Left renal cortex interstitium (tissue), 4 donors: ENCODE measurements at places on chromosomes 3 and 15.

DNA sequence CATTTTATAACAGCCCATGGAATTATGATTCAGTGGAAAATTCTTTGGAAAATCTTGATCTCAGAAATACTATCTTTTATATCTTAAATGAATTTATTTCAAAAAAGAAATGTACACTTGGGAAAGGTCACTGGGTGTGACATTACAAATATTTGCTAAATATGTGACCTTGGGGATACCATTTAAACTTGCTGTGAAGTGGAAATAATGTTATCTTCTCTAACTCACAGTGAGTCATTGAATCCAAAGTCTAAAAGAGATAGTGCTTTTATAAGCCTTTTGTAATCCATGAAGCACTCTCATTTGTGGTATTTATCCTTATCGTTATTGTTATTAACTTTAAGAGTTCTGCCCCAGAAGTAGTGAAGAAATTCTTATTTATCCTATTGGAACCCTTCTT is 289.8 kb upstream of the SEMA6D start:
- no peak for DNase-seq

DNA sequence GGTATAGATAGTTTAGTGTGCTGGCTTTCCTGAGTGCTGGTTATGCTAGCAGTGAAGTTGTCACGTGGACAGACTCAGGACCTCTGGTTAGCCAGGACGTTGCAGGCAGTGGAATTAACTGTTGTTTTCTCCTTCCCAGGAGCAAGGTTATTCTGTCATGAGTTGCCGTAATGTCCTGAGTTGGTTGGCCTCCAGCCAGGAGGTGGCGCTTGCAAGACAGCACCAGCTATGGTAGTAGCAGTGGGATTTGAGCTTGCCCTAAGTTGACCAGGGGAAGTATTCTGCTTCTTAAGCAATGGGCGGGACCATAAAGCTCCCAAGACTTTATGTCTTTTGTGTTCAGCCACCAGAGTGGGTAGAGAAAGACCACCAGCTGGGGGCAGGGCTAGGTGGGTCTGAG is 240.7 kb upstream of the DNAJC19 start:
- DNase-seq: no peak

DNA sequence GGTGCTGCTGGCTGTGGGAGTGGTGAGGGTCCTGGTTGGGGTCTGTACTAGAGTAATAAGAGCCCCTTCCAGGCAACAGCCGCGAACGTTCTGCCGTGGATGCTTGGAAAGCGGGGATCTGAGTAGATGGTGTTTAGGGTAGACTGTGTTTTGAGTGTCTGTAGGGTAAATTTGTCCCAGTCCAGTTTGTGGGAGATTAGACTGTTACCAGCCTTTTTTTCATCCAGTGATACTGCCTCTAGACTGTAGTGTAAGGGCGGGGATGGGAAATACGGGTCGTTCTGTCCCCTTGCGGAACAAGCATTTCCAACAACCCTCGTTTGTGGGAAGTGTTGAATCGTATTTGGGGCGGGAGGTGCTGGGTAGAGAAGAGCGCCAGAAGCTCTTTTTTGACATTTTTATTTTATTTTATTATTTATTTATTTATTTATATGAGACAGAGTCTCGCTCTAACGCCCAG is 424 bp downstream of the HAUS2 start:
- no peak for DNase-seq

DNA sequence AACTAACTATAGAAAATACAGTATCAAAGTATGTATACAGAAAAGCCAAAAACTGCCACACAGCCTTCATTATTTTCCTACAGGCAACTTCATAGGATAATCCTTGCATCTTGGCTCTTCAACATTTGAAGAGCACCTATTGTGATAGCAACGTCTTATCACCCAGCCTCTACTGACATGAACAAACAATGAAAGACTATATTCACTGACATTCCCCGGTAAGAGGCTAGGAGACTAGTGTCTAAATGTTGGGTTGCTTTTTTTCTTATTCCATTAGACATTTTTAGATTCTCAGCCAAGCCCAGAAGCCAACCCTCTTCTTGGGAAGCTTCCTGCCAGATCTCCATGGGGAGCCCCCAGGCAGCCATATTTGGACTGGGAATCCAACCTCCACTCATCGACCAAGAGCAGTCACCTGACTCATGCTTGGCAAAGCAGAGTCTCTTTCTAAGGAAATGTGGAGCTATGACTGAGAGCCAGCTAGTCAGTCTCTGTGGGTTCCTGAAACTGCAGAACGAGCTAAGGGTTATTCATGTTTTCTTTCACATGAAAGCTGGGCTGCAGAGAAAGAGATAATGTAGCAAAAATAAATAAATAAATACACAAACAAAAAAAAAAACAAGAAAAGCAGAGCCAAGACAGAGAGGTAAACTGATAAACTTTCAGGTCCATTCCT is 227.5 kb downstream of the MAGI1 start:
- DNase-seq: no peak

DNA sequence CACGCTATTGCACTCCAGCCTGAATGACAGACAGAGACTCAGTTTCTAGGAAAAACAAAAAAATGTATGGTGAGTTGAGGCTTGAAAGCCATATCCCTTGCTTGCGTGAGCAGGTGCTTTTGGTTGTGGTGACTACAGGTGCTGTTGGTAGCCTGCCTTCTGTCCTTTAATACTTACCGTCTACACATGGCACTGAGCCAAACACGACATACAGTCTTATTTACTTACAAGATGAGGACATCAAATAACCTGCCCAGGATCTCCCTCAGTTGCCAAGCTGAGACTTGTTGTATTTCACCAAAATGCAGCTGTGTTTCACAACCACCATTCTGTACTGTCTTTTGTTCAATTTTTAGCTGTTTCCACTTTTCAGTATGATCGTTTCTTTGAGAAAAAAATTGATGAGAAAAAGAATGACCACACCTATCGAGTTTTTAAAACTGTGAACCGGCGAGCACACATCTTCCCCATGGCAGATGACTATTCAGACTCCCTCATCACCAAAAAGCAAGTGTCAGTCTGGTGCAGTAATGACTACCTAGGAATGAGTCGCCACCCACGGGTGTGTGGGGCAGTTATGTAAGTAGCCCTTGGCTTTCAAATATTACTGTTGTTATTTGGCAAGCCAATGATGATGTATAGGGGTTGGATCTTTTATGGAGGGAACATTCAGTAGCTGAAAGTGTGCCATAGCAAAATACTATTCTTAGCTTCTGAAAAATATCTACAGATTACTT is 6.5 kb downstream of the ALAS1 start:
- no peak for DNase-seq

- no peak for DNase-seq
Measured at GRCh38 chr3:14156843-14157561, 21.4 kb downstream of the XPC start.

DNA sequence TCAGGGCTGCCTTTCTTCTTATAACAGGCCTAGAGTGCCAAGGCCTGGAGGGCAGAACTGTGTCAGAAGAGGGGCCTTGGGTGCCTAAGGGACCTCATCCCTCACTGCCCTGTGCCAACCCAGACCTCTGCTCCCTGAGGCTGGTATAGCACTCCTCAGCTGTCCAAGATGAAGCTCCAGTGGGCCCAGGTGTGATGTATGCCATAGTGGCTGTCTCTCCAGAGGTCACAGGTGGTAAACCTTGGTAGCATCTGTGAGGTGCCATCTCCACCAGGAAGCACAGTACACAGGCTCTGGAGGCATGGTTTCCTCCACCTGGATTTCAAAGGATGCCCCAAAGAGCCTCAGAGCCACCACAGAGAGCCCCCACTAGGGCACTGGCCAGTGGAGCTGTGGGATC is 12.3 kb upstream of the KLHL40 start:
- DNase-seq: no peak

- DNase-seq: no peak
Measured at GRCh38 chr3:197798863-197799262, 7.8 kb downstream of the LRCH3 start.
